ENCODE measurements at places on chromosomes 2 and 18.

- no peak for DNase-seq
Observed at GRCh38 chr2:42830922-42831574, 38.7 kb upstream of the HAAO start.

- no peak for DNase-seq
Observed at GRCh38 chr2:191249156-191249813, 4.1 kb downstream of the MYO1B start.

DNA sequence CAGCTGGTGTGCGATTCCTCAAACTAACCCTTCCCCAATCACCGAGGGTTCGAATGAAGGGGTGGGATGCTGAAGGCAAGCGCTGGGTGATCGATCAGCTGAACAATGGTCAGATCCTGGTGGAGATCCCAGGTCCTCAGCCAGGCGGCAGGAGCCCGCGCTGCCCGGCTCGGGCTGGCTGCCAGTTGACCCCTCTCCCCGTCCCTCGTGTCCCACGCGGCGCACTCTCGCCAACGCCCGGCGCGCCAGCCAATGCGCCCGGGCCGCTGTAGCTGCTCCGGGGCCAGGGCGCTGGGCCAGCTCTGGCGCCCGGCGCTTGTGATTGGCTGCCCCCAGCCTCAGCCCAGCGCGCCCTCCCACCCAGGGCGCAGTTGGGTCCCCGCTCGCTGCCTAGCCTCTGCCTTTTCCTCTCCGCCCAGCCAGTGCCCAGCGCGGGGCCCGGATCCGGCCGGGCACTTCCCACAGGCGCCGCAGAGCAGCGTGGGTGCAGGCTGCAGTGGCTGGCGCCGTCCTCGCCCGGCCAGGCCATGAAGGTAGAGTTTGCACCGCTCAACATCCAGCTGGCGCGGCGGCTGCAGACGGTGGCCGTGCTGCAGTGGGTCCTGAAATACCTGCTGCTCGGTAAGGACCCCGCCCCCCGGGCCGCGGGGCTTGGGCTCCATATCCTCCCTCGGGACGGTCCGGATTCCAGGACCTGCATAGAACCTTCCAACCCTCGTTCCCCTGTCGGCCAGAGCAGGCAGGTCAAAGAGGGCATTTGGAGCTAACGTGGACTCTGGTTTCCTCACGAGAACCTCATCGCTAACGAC, at the start of gene MOGAT1:
Gene MOGAT1 (plus strand): TSS at position 400 of the 809 bp plus-strand sequence. CDS start 128 bp downstream, at position 528.
- DNase-seq: no peak

- DNase-seq: no peak
Observed at GRCh38 chr2:75865702-75866101, 155.0 kb upstream of the GCFC2 start.

DNA sequence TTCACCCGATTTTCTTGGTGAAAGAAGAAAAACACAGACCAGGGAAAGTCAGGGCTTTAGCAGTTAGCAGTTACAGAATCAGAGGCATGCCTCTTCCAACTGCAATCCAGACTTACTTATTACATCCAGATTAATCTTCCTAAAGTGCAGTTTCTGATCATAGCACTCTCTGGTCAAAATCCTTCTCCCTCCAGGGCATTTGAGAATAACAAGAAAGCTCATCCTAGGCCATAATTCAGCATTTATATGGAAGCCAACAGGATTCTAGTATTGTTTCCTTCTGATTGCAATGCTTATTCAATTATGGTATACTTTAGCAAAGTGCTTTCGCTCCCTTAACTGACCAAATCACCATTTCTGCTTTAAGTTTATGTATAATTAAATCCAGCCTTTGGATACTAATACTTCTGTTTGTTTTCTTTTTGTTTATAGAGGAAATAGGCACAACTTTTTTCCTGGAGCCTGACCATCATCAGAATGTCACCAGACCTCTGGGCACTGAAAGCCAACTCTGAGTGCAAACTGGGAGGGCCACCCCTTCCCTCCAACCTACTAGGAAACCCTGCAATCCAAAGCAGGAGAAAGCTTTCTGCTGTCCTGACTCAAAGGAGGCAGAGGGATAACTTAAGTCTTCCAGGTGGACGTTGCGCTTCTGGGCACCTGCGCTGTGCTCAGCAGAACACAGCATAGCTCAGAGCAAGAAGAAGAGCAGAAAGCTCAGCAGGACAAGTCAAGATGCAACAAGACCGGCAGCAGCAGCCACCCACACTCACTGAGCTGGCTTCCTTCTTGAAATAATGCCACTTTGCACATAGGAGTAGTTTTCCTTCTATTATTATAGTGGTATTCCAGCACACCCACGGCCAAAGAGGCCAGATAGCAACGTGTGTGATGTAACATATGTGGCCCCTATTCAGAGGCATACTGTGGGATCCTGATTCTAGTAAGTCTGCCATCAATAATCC, 99.3 kb downstream of the STK39 start:
- DNase-seq: no peak

GRCh38 chr2:100031604-100032003, 110.8 kb downstream of the AFF3 start:
- no peak for DNase-seq

GRCh38 chr2:157477919-157478318, 34.0 kb upstream of the CYTIP start:
- DNase-seq: no peak

GRCh38 chr2:168323529-168324021, 76.2 kb upstream of the STK39 start:
- no peak for DNase-seq
